Thoracic aorta (tissue), 2 donors: ENCODE measurements at places on chromosomes 2 and 18. TPM values are rescaled to one million over a fixed set of nuclear protein-coding genes. Genes with fewer than 3 reads are reported as not detected.

Gene TNS1
- total RNA-seq: 1,836 TPM

DNA sequence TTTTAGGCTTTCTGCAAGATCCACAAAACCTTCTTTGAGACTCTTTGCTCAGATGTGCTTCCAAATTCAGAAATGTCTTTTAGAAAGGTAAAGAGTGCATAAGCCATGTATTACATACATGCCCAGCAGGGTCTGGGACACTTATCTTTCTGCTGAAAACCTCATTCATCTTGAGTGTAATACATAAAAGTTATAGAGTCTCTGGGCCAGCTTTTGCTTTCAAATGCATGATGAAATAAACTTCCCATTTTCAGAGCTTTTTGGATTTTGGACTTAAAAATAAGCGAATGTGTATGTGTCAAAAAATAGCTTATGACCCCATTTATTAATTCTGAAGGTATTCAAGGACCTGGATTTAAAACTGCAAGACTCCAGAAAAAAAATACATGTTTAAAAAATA lies 8.0 kb downstream of the CYRIA start:
- DNase-seq: no peak

DNA sequence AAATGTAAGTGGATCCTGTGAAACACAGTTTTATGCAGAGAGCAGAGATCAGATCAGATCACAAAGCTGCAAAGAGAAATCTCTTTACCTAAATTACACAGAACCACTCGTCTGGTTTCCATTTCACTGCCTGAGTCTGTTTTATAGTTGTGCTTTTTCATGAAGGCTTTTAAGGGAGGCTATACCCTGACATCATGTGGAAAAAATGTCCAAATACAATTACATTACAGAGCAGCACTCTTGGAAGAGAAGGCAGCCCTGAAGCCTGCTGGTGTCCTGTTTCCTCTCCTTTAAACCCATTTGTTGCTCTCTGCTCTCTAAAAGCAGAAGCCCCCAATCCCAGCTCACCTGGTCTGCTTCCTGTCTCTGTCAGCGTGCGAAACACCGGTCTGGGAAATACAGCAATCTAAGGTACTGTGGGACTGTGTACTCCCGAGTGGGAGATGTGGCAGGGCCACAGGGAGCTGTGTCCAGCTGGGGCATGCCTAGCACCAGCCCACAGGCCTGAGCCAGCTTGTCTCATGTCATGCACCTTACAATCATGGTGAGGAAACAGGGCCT lies 24.8 kb upstream of the ZFP36L2 start:
- DNase-seq: no peak

- no peak for DNase-seq
Measured at GRCh38 chr2:236219411-236219810, 44.8 kb downstream of the ASB18 start.

DNA sequence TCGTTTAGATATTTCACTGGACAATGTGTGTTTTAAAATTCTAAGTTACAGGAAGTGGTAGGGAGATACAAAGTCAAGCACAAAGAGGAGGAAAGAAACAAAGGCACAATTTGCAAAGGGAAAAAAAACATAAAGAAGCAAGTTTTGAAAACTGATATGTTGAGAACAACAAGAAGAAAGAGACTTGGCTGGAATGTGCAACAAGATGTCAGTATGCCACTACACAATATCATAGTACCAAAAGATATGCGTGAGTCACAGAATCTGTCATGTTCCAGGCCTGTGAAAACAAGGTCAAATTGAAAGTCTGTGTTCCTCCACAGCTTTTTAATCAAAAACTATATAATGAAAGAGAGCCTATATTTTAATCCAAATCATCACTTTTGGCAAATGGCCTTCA lies 12.0 kb downstream of the EXOC6B start:
- DNase-seq: no peak

DNA sequence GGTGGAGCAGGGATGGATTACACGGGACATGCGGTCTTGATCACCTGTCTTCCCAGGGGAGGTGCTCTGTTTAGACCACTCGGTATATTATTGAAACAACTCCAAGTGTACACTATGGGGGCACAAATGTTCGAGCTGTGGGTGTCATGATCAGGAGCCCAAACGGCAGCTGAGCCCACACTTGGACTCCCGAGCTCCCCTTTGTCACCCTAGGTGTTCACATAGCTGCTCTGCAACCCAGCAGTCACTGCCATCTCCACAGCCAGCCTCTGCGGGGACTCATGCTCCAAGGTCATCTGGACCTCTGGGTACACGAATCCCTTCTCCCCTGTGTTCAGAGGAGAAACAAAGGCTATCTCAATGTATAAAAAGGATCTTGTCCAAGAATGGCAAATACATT lies 46.0 kb downstream of the CAPN13 start:
- no peak for DNase-seq

DNA sequence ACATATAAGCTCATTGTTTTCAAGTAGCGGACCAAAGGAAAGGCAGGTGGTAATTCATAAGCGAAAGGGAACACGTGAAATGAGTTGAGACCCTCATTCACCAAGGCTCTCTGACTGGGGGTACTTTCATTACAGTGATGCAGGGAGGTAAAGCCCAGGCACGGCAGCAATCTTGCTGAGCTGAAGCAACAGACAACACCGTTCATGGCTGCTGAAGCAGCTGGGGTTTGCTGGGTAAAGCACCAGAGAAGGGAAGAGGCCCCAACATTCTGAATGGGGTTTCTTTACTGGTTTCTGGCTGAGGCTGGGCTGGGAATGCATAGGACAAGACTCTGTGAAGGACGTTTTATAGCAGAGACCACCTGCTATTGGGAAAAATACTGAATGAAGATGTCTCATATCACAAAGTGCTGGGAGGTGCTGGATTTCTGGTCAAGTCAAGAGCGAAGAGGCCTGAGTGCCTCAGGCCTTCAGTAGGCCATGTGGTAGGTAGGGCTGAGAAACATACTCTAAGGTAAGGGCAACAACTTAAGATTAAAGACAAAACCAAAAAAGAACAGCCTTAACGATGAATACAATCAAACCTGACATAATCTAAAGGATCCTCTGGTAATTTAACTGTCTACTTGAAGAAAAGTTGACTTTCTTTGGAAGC lies 324.7 kb upstream of the PIK3C3 start:
- DNase-seq: no peak

Gene CD226
- 0.68 TPM for total RNA-seq

DNA sequence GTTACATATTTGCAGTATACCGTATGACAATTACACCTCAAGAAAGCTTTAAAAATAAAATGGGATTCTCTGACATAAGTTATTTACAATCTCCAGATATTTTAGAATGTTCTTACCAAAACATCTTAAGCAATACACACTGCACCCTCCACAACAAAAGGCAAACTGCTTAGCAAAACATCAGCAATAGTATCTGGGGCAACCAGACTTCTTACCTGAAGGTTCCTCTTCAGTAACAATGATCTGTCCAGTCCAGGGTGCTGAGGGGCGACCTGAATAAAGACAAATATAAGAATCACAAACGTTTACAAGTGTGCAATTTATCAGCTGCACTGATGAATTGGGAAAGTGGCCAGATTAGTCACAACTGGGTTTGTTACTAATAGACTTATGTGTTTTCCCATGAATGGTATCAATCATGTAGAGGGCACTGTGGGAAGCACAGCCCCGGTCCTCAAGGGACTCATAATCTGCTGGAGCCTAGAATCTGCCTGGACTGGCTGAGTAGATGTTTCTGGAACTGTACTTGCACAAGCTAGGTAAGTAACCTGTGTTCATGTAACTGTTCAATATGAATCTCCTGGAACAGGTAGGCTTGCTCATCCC lies 70.7 kb downstream of the MYOM1 start:
- no peak for DNase-seq

Gene WDR35
- 5.1 TPM for total RNA-seq

GRCh38 chr18:29871246-29871645 lies 1171.3 kb downstream of the DSC3 start:
- DNase-seq: no peak

DNA sequence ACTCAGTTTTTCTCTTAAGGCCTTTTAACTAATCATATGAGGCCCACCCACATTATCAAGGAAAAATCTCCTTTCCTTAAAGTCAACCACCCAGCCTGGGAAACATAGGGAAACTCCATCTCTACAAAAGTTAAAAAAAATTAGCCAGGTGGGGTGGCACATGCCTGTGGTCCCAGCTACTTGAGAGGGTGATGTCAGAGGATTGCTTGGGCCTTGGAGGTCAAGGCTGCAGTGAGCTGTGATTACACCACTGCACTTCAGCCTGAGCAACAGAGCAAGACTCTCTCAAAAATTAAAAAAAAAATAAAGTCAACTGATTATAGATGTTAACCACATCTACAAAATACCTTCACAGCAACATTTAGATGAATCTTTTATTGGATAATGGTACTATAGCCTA lies 5.8 kb downstream of the DPYSL5 start:
- DNase-seq: no peak
